ENCODE measurements at places on chromosomes 12 and 14.

DNA sequence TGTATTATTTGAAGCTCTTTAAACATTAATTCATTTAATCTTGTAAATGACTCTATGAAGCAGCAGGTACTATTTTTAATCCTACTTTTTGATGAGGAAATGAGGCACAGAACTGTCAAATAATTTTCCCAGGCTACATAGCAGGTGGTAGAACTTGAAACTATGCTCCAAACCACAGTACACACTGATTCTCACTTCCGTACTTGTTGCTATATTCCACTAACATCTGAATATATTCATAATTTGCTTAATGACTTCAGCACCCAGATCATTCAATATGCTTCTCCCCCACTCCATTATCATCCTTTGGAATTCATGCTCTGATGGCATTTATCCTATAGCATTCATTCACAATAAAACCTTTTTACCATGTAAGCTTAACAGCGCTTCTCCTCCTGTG lies 4.9 kb downstream of the ERGIC2 start:
- DNase-seq, result no peak

GRCh38 chr12:123532808-123533649 lies 490 bp downstream of the RILPL1 start:
- DNase-seq, result peak; percentile 74

DNA sequence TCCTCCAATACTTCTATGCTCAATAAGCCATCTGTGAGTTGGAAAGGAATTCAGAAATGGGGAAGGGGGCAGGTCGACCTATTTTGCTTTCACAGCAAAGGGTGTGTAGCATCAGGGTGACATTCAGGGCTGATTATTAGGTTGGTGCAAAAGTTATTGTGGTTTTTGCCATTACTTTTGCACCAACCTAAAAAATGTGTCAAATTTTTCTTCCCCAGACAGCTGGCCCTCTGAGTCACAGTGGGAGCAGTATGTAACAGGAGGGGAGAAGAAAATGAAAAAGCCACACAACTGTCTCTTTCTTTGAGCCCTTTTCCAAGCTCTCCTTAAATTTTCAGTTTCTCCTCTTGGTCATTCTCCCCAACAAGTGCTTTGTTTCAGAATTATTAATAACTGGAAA lies 47.1 kb upstream of the GZMB start:
- DNase-seq, result no peak

GRCh38 chr12:50589650-50590435 lies 85.1 kb downstream of the DIP2B start:
- DNase-seq, result no peak

- no peak for DNase-seq
Measured at GRCh38 chr12:75528692-75529091, 17.3 kb upstream of the KRR1 start.

- peak; percentile 68 for DNase-seq
Measured at GRCh38 chr14:23364164-23365035, 572 bp downstream of the EFS start.

- no peak for DNase-seq
Measured at GRCh38 chr14:80978403-80978802, 23.0 kb downstream of the TSHR start.

- no peak for DNase-seq
Measured at GRCh38 chr12:75933101-75933500, 98.5 kb downstream of the PHLDA1 start.

DNA sequence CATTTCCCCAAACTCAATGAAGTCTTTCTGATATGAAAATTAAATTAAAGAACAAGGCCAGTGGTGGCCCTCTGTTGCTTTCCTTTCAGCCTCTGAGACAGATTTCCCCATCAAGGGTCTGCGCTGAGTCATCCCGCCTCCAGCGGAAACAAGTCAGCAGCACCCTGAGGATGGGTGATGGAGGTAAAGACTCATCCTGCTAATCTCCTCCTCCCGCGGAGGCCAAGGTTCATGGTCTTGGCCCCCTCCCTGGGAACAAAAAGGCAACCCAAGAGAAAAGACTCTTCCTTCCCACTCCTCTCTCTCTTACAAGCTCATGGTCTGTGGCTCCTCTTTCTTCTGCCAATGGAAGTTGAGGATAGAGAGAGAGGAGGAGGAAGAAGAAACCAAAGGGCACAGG lies 9.0 kb upstream of the NUMB start:
- no peak for DNase-seq

- DNase-seq, result no peak
Measured at GRCh38 chr12:119687879-119688278, 19.9 kb downstream of the PRKAB1 start.

- no peak for DNase-seq
Measured at GRCh38 chr14:103129301-103130016, 6.2 kb downstream of the TNFAIP2 start.

DNA sequence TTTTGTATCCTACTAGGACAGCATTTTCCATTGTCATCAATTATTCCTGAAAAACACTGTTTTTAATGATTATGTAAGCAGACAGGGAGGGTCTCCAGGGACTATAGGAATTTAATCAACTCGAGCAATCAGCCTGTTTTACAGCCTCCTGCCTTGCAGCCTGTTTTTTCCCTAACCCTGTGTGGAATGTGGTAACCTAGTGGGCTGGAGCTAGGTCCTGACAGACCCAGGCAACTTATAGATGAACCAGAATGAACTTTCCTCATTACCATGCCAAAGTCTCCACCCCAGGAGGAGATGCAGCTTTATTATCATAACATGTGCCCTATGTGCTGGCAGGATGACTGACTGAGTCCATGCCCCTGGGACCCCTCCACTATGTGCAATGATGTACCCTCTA lies 375.1 kb downstream of the BMP4 start:
- no peak for DNase-seq

DNA sequence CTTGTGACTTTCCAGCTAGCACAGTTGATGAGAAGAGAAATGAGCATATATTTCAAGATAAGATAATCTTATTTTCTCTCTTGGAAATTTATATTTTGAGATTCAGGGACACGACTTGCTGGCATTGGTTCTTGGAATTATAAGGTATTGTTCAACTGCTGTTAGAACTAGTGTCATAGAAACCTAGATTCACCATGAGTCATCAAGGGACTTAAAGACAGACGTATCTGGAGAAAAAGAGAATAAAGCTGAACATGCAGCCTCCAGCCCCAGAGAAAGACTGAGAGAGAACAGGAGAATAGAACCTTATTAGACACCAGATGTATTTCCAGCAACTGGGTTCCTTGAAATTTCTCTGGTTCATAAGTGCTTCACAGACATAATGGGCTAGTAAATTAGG lies 194.4 kb upstream of the PPFIA2 start:
- DNase-seq, result no peak

DNA sequence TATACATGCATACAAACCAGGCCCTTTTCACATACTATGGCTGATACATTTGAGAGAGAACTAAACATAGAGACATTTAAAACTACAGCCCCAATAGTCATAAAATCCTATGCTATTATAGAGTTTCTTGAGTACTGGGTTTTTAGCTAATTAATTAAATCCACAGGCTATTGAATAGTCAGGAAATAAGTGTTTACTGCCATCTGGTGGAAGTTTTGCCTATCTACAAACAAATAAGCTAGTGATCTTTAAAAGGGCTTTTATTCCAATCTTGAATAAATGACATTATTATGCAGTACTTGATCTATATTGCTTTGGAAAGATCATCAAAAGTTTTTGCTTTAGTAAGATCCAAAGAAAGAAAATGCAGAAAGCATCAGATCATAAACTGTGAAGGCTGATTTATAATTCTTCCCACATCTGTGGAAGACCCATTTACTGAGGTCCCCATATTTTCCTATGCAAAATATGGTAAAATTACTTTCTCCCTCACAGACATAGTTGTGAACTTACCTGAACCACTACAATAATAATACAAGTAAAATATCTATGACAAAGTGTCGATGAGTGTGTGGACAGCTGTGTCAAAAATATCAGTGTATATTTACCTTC lies 131.3 kb downstream of the ITPR2 start:
- no peak for DNase-seq

- no peak for DNase-seq
Measured at GRCh38 chr12:12511021-12511783, 51.5 kb downstream of the DUSP16 start.

DNA sequence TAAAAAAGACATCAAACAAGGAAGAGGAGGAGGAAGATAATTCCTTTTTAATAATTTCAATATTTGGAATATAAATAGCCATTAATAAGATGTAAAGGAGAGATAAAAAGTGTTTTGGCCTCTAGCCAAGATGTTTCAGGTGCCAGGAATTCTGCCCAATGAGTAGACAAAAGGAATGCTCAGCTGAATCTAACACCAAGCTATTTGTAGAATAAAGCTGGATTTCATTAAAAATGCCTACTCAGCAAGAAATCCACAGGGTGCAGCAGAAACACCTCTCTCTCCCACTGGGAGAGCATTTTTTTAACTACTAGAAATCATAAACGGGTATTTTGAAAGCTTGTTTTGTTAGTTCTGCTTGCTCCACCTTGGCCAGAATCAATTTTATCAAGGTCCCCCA lies 4.1 kb upstream of the STAB2 start:
- no peak for DNase-seq

DNA sequence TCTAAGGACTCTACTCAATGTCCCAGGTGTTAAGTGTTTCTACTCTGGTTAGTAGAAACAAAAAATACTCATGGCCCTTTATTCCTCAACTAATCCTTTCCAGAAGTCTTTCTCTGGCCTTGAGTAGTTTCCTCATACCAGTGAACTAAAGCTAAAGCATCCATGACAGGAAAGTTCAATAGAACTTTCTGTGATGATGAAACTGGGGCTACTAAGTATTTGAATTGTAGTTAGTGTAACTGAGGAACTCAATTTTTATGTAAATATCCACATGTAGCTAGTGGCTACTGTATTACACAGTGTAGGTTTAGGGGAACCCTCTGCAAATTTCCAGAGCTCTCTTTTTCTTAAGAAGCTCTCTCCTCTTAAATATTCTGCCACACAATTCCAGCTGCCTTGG lies 63.7 kb downstream of the R3HDM2 start:
- no peak for DNase-seq

DNA sequence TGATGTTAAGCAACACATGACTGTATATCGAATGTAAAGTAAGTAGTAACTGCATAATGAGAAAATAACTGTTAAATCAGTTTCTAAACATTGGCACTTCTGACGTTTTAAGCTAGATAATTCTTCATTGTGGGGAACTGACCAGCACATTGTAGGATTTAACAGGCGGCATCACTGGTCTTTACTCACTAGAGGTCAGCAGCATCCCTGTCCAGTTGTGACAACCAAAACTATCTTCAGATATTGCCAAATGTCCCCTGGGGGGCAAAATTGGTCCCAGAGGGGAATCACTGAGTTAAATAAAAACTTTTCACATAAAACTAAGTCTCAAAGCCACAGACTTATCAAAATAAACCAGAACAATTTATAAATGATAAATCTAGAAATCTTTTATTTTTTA lies 65.3 kb downstream of the BLTP3B start:
- DNase-seq, result no peak

- DNase-seq, result no peak
Measured at GRCh38 chr12:59388176-59388575, 207.7 kb upstream of the SLC16A7 start.

- DNase-seq, result no peak
Measured at GRCh38 chr12:51548241-51548640, 42.8 kb upstream of the SCN8A start.

GRCh38 chr12:75936515-75937440 lies 94.8 kb downstream of the PHLDA1 start:
- DNase-seq, result no peak

DNA sequence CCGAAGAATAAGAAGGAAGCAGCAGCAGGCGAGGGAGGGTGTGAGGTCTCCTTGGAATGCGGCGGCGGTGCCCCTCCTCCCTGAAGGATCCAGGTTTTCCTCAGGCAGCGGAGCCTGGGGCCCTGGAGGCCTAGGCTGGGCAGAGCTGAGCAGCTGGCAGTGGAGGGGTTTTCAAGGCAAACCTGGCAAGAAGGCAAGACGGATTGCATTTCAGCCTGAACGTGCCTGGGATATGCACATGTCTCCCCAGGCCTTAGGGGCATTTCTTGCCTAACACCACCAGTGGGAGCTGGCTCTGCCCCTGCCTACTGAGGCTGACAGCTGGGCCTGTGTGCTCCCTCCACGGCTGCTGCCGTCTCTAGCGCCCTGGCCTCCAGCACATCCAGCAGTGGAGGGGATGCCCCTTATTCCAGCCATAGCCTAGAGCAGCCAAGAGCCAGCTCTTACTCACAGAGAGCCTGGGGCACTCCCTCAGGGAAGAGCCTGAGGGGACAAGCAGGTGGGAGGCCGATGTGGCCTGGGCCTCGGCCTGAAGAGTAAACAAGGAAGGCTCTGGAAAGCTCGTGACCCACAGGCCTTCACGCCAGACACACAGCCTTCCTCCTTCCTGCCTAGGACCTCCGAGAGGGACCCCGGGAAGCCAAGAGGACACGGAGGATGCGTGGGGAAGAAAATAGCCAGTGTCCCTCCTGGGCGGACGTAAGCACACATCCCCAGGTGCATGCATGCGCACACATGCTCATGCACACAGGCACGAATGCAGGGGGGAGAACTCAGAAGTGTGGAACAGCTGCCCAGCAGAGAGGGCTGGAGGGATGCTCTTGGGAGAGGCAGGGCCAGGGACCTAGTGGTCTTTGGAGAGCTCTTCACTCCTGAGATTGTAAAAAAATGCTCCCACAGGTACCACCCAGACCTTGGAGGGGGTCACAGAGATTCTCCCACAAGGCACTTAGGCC lies 23.0 kb upstream of the EIF2B2 start:
- peak; percentile 78 for DNase-seq

GRCh38 chr12:28172434-28173030 lies 17.7 kb upstream of the CCDC91 start:
- no peak for DNase-seq

GRCh38 chr14:92880351-92880750 lies 42.6 kb upstream of the CHGA start:
- DNase-seq, result no peak

DNA sequence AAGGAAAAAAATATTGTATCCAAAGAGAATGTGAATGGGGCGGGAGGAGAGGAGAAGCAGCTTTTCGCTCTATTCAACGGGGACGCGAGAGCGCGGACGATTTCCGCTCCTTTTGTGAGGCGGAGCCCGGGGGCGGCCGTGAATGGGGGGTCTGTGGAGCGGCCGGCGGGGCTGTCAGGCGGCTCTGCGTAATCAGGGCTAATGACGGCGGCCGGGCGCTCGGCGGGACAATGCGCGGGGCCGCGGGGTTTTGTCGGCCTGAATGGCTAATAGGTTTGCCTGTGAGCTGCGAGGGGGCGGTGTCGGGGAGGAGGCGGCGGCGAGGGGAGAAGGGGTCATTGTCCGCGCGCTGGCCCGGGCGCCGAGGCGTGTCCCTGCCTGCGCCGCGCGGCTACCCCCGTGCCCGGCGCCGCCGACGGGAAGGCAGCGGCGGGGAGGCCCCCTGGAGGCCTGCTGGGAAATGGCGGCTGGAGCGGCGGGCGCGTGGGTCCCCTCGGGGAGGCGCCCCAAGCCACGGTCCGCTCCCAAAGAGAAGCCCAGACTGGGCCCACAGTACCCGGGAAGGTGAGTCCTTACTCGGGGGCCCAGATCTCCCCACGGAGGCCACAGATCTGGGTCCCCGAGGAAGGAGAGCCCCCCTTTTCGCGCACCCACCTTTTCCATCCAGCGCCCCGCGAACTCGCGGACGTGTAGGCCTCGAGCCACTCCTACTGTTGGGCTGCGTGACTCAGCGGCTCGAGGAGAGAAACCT lies 6.0 kb downstream of the SIX6 start:
- DNase-seq, result peak; percentile 56
